Nephron progenitor cell (in vitro differentiated cells): ENCODE measurements at places on chromosomes 3 and 15.

DNA sequence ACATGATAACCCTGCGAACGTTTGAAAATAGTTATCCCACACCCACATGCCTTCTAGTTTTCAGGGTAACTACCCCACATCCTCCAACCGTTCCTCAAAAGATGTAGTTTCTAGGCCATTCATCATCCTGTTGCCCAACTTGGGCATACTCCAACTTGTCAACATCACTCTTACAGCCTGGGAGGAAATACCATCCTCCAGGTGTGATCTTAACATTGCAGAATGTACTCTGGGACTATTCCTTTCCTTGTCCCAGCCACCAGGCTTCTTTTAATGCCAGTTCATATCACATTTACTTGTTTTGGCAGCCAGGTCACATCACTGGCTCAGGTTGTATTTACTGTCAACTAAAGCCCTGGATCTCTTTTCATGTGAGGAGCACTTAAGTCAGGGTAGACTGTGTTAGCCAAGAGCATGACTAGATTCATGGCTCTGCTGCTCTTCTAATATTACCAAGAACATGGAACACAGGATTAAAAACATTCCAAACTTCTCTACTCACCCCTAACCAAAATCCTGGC lies 4.0 kb upstream of the DENND6A start:
- H3K27me3 ChIP-seq: peaks cover 4% of the 10 kb centered on the region
- no peak overlapping the region for H3K27ac ChIP-seq
- H3K4me1 ChIP-seq: peaks cover under 1% of the 10 kb centered on the region
- H3K36me3 ChIP-seq: no peaks in the 10 kb centered on the region
- H3K4me3 ChIP-seq: no peak overlapping the region
- DNase-seq: no peak

DNA sequence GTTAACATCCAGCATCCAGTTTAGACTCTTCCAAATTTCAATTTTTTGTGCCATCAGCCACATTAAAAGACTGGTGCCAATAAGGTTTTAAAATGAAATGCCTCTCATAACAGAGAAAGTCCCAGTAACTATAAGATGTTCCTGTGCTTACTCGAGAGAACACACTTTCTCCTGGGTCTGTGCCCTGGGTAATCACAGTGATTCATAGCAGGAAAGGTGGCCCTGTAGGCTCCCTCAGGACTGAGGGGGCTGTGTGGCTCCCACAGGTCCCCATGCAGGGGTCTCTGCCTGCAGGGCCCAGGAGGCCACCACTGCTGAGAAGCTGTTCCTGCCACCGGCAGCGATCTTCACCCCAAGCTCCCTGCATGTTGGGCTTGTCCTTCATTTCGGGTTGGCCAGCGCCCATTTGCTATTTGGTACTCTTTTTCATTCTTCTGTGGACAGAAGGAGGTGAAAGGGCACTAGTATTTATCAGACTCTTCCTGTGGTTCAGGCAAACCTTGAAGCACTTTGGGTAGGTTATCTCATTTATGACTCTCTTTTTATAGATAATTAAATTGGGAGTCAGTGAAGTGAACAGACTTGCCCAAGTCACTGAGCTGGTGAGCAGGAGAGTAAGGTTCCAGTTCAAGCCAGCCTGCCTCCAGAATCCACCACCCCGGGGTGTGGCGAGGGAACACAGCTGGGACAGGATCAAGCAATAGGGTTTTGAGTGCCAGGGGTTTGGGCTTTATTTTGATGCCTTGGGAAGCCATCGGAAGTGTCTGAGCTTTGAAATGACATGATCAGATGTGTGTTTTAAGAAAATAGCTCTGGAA lies 44.2 kb upstream of the PLXNA1 start:
- no peak overlapping the region for H3K27ac ChIP-seq
- H3K4me1 ChIP-seq: peaks cover 40% of the 10 kb centered on the region
- H3K27me3 ChIP-seq: peaks cover 8% of the 10 kb centered on the region
- H3K4me3 ChIP-seq: no peak overlapping the region

DNA sequence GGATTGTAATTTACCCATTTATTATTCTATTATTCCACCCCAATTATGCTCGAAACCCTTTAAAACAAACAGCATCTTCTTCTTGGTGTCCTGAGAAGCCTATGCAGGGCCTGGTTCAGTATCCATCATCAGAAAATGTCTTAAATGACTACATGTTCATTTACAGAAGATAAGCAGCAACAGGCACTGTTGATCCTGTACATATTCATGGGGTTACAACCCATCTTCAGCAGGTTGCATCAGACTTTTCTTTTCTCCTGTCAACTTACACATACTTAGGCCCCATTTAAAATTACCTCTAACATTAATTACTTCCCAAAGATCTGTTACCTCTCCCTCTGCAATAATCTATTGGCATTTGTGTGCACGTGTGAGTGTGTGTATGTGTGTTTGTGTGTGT lies 18.9 kb downstream of the TUSC7 start:
- no peak overlapping the region for H3K27ac ChIP-seq
- H3K4me3 ChIP-seq: no peak overlapping the region
- no peaks in the 10 kb centered on the region for H3K4me1 ChIP-seq
- no peaks in the 10 kb centered on the region for H3K27me3 ChIP-seq
- H3K36me3 ChIP-seq: no peaks in the 10 kb centered on the region
- no peak for DNase-seq

DNA sequence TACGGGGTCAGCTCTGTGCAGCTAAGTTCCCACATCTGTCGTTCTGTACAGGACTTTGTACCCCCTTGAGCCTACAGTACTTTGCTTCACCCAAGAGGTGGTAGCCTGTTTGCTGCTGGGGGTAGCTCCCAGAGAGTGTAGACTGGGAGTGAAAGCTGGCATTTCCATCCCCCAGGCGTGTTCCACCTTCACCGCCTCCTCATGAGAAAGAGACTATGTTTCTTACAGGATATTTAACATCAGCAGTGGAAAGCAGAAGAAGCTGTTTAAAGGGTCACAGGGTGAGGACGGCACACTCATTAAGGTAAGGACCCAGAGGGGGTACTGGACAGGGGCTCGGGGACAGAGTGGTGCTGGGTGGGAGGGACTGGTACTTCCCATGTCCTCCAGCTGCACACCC lies 10.1 kb upstream of the JMJD7 start:
- no peak overlapping the region for H3K4me3 ChIP-seq
- peaks cover 7% of the 10 kb centered on the region for H3K27me3 ChIP-seq
- no peak overlapping the region for H3K27ac ChIP-seq
- H3K36me3 ChIP-seq: peaks cover 21% of the 10 kb centered on the region

DNA sequence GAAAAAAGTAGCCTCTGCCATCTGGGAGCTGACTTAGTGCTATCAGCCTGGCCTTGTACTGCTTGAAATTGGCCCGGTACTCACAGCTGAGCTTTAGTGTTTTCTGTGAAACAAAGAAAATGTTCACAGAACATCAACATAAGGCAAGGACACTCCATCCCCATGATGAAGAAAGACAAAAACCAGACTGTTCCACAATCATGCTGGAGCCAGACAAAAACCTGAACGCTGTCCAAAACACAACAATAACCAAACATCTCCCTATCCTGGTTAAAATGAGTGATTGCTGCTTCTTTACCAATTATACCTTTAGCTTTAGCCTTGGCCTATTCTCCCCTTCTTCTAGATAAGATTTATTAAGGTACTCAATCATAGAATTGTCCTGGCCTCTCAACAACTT lies 153.9 kb downstream of the CPNE4 start:
- H3K36me3 ChIP-seq: no peaks in the 10 kb centered on the region
- no peak overlapping the region for H3K27ac ChIP-seq
- DNase-seq: no peak
- no peaks in the 10 kb centered on the region for H3K4me1 ChIP-seq
- H3K4me3 ChIP-seq: no peak overlapping the region

GRCh38 chr3:169475576-169475975 lies 187.9 kb downstream of the MECOM start:
- H3K36me3 ChIP-seq: no peaks in the 10 kb centered on the region
- H3K27ac ChIP-seq: no peak overlapping the region
- no peak overlapping the region for H3K4me3 ChIP-seq
- H3K27me3 ChIP-seq: peaks cover 15% of the 10 kb centered on the region
- H3K4me1 ChIP-seq: peaks cover 22% of the 10 kb centered on the region

DNA sequence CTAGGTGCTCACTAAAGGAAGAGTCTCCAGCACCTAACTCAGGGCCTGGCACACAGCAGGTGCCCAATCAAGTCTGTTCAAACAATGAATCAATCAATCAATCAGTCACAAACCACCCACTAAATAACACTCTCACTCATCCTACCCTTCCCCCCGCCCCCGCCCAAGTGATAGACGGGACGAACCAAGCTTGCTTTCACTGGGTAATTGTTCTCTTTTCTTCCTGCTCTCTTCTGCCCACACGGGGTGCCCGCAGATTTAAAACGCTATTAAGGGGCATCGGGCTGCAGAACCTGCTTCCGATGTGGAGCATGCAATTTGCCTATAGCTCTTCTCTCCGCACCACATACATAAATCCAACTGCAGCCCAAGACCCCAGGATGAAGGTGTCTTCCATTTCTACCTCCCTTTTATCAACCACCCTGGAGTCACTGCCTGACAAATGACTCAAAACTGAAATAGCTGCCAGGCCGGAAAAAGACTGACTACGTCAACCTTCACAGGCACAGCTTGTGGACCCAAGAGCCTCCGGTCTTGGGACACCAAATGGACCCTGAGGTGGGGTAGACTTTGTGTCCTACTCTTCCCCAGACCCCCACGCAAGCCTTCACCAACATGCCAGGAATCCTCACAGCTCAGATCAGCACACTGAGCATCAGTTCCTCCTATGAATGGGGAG lies 1.7 kb downstream of the KLHL25 start:
- H3K36me3 ChIP-seq: peaks cover 15% of the 10 kb centered on the region
- no peak for DNase-seq
- peaks cover 50% of the 10 kb centered on the region for H3K4me1 ChIP-seq

DNA sequence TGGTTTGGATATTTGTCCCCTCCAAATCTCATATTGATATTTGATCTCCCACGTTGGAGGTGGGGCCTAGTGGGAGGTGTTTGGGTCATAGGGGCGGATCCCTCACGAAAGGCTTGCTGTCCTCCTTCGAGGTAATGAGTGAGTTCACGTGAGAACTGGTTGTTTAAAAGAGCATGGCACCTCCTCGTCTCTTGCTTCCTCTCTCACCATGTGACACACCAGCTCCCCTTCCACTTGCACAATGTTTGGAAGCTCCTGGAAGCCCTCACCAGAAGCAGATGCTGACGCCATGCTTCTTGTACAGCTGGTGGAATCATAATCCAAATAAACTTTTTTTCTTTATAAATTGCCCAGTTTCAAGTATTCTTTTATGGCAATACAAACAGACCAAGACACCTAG lies 38.6 kb downstream of the RFTN1 start:
- DNase-seq: no peak
- H3K27ac ChIP-seq: no peak overlapping the region
- H3K4me3 ChIP-seq: no peak overlapping the region
- H3K27me3 ChIP-seq: peaks cover 3% of the 10 kb centered on the region
- peaks cover 38% of the 10 kb centered on the region for H3K4me1 ChIP-seq

DNA sequence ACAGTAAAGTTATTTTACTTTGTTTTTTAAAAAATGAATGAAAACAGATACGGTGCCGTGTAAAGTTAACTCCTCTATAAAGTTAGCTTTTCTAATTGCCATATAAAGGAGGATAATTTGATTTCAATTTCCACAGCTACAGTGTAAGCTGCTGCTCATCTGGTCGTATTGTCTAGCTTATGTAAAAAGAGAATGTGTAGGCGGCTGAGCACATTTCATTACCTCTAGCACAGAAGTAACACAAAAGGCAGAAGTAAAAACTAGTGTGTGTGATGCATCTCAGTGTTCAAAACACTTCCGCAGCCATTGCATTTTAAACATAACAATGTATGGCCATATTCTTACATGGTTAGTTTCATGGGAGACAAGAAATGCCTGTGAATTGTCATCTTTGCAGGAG lies 105.0 kb upstream of the P2RY1 start:
- no peaks in the 10 kb centered on the region for H3K27me3 ChIP-seq
- H3K36me3 ChIP-seq: no peaks in the 10 kb centered on the region
- DNase-seq: no peak
- H3K27ac ChIP-seq: no peak overlapping the region

DNA sequence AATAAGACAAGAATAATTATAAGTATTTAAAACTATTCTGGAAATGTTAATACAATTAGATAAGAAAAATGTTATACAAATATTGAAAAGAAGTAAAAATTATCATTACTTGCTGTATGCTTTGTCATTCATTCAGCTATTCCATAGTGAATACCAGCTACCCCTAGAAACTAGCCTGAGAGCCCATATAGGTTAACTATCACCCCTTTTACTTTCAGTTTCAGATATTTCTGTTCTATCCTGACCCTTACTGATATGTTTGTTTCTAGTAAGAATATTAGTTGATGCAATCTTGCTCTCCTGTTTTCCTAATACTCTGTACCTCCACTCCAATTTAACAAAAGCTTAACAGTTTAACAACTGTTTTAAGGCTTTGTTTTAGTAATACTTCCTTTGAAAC lies 31.6 kb downstream of the FAM227B start:
- no peak overlapping the region for H3K4me3 ChIP-seq
- no peaks in the 10 kb centered on the region for H3K4me1 ChIP-seq
- DNase-seq: no peak
- H3K27me3 ChIP-seq: no peaks in the 10 kb centered on the region
